ENCODE measurements at places on chromosomes 11 and 22.
A peak's percentile ranks its signal among the peaks of the same experiment; 100 is the strongest.

DNA sequence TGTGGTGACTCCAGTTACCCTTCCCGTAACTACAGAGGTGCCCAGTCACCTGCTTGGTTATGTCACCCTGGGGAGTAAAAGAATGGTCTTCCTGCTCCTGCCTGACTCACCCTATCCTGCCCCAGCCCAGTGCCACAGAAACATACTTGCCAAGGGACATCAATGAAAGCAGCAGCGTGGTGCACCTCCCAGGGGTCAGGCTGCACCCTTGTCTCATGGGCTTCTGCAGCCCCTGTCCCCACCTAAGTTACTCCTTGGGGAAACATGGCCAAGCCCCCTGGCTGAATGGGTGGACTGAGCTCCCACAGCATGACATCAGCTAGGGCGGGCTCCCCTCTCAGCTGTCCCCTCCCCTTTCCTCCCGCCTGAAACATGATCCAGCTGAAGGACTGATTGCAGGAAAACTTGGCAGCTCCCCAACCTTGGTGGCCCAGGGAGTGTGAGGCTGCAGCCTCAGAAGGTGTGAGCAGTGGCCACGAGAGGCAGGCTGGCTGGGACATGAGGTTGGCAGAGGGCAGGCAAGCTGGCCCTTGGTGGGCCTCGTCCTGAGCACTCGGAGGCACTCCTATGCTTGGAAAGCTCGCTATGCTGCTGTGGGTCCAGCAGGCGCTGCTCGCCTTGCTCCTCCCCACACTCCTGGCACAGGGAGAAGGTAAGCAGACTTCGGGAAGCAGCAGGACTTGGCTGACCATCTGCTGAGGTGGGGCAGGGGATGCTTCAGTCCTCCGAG is at the start of gene HTR3A:
Gene HTR3A, plus strand, starts transcription at position 368 of the 730 bp plus-strand sequence. Its CDS starts 218 bp downstream, at position 586.
- no peak for DNase-seq

- DNase-seq: no peak
These were observed 10.6 kb downstream of the ENDOD1 start for GRCh38 chr11:95100191-95100648.

DNA sequence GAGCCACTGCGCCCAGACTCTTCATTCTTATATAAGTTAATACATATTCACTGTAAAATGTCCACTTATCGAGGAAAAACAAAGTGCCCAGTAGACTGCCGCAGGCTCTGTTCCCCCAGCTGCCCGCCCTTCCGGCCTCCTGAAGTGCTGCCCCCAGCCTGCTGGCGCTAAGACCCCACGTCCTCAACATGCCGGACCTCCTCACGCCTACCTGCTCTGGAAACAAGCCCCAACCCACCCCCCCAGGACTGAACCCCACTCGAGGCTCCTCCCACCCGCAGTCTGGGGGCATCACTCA is 1.1 kb downstream of the GATD1 start:
- DNase-seq: no peak

DNA sequence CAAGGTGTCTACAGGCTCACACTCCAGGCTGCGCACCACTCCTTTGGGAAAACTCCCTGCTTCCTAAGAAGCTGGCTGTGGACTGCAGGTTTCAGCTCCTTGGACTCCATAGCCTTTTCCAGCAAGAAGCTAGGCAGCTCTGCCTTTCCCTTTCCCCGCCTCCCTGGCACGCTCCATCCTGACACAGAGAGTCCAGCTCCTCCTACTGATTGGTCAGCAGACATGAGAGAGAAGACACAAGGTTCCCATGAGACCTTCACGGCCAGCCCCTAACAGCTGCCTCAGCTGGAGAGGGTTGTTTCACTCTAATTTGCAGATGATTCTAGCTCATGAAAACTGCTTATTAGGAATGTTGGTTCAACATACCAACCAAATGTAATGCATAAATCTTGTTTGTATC is 27.6 kb downstream of the TENM4 start:
- no peak for DNase-seq

GRCh38 chr11:31786996-31787685 is 24.0 kb downstream of the PAX6 start:
- DNase-seq: no peak

DNA sequence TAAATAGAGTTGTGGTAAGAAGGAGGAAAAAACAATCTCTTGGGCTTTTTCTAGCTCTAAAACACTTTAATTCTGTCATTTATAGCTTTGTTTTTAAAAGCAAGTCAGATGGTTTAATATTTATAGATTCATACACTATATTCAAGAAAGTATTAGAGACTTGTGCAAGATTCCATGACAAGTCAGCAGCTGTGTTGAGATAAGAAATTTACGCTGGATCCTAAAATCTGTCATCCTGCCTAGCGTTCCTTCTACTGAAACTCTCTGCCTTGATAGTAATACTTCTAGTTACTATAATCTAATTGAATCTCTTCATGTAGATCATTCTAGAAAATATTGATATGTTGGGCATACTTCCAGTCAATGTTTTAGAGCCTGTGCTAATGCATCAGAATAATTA is 721.8 kb downstream of the CNTN5 start:
- no peak for DNase-seq

DNA sequence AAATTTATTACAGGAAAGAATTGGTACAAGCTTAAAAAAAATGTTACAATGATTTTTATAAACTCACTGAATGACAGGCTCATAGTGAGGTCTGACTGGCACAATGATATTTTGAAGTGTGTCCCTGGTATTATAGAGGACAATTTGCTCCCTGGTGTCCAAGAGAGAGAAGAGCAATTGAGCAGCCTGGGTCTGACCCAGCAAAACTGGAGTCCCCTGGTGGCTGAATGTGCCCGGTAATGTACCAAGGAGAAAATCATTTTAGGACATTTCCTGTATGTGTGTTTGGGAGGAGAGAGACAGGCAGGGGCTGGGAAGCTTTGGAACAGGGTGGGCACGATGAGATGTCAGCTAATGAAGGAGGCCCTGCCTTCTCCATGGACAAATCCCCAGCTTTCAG is 125.3 kb downstream of the APOL5 start:
- DNase-seq: peak; percentile 7

GRCh38 chr11:48049036-48049435 is 68.7 kb downstream of the PTPRJ start:
- DNase-seq: no peak
